A673 (cell line): ENCODE measurements at places on chromosomes 5 and 9.
A peak's percentile ranks its signal among the peaks of the same experiment; 100 is the strongest.

GRCh38 chr5:14164164-14165163 is 21.3 kb downstream of the TRIO start:
- no peak for DNase-seq

- DNase-seq = no peak
Measured at GRCh38 chr5:136020001-136020382, 8.8 kb upstream of the TGFBI start.

- DNase-seq = no peak
Measured at GRCh38 chr5:127754706-127755105, 51.5 kb downstream of the CCDC192 start.

DNA sequence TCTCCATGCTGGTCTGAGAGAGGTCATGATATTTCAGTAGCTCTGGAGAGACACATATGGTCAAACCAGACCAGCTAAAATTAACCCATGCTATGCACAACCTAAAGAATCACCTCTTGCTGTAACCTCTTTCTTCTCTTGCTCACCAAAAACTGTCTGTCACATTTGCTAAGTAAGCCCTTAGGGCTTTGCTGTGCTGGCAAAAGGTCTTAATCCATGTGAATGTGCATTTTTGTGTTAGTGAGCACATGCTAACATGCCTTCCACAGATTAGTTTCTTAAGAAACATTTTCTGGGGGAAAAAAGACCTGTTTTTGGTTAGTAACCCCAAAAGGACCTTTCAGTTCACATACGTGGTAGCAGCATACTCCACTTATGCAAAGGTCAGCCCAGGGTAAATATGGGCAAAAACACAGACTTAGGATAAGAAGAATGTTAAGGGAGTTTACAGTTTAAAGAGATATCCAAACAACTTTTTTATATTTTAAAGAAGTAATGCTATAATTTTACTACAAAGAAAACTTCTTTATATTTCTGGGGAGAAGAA is 124.2 kb upstream of the CCDC152 start:
- no peak for DNase-seq

DNA sequence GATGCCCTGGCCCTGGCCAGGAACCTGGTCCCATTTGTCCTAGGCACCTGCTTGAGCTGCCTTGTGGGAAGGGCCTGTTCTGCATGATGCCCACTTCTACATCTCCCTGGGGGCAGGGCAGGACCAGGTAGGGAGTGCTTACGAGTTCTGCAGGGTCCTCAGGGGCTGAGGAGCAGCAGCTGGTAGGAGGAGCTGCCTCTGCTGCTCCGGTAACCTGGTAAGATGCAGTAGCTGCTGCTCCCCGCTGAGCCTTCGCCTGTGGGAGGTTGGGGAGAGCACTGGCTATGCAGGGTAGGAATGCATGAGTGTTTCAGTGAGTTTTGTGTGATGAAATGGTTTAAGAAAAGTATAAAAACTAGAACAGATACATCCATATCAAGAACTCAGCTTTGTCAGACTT is 13.6 kb downstream of the LRRC8A start:
- DNase-seq = no peak

GRCh38 chr9:92189782-92190535 is 74.7 kb upstream of the SPTLC1 start:
- DNase-seq = no peak

DNA sequence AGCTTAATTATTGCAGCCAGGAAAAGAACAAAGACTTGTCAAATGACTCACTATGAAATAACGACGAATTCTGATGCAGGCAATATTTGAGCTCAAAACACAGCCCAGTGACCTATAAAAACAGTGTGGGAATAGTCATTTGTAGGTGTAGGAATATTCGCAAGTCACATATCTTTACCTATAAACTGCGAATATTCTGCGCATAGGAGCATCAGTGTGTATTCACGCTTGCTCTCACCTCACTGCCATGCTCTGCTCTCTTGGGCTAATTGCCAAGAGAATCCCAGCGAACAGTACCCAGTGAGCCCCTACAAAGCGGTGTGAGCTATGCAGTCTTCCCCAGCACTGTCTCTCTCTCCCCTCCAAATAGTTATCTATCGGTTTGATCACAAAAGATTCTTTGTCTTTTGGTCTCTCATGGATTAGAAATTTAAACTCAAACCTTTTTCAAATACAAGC is 74.2 kb downstream of the ST8SIA4 start:
- DNase-seq = no peak

- DNase-seq = no peak
Measured at GRCh38 chr9:78278177-78278777, 18.6 kb upstream of the PSAT1 start.

GRCh38 chr9:101014566-101014965 is 14.0 kb upstream of the PLPPR1 start:
- no peak for DNase-seq

DNA sequence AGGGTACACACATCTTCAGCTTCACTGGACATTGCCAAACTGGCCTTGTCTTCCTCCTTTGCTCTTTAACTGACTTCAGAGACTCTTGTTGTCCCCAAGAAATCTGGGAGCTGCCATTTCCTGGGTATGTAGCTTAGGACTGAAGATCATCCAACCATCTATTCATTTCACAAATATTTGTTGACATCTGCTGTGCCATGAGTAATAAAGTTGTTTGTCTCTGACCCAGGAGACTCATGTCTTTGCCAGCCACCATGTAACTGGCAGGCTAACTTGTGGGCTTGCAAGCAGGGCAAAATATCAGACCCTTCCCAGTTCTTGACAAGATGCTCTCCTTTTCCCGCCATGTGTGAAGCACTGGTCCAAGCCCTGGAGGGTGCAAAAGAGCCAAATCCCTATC is 17.1 kb upstream of the TOR1B start:
- DNase-seq = no peak

- DNase-seq = no peak
Measured at GRCh38 chr9:112002847-112003457, 106.3 kb downstream of the UGCG start.

- DNase-seq = no peak
Measured at GRCh38 chr9:100911273-100911672, 117.3 kb upstream of the PLPPR1 start.

DNA sequence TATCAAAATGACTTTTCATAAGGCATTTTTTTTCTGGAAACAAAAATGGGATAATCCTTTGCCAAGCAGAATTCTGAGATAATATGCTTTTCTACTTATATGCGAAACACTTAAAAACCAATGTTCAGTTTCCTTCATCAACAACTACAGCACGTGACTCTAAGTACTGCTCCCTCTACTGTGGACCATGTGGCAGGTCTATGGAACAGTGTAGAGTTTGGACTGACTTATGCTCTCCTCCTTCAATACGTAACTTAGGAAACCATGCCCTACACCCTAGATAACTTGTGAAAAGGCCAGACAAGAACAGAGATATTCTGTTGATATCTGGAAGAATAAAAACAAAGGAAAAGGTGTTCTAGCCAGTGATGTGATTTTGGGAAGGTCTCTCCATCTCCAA is 111.3 kb upstream of the GNA14 start:
- no peak for DNase-seq

GRCh38 chr5:106451998-106452397 is 1218.7 kb downstream of the EFNA5 start:
- no peak for DNase-seq

- DNase-seq = no peak
Measured at GRCh38 chr9:93096131-93096802, at the start of gene CARD19. Gene CARD19, plus strand, starts transcription at chr9:93096217. Its CDS starts 129 bp downstream, at chr9:93096346.

- no peak for DNase-seq
Measured at GRCh38 chr5:154901276-154901675, 36.7 kb downstream of the GEMIN5 start.

- peak; percentile 52 for DNase-seq
Measured at GRCh38 chr9:79651251-79651795, 79.6 kb downstream of the TLE4 start.

DNA sequence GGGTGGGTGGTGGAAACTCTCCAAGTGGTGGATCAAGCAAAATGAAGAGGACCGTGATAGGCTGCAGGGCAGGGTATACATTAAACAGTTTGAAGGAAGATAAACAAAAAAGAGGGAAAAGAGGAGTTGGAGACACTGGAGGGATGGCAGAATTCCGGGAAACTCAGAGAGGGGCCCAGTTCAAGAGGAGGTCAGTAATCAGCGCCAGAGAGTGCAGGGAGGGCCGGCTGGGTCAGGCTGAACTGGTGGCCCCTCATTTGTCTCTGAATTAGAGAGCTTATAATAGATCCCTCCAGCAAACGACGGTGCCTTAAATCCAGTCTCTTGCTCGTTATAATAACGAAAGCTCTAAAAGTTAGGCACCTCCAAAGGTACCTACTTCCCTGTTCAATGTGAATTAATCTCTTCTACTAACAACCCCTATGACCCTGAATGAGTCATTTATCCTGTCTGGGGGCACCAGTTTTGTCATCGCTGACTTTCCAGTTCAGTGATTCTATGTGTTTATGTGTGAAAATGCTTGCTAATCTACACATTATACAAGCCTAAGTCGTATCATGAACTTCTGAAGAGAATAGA is 2.4 kb upstream of the ZSWIM6 start:
- DNase-seq = peak; percentile 45

DNA sequence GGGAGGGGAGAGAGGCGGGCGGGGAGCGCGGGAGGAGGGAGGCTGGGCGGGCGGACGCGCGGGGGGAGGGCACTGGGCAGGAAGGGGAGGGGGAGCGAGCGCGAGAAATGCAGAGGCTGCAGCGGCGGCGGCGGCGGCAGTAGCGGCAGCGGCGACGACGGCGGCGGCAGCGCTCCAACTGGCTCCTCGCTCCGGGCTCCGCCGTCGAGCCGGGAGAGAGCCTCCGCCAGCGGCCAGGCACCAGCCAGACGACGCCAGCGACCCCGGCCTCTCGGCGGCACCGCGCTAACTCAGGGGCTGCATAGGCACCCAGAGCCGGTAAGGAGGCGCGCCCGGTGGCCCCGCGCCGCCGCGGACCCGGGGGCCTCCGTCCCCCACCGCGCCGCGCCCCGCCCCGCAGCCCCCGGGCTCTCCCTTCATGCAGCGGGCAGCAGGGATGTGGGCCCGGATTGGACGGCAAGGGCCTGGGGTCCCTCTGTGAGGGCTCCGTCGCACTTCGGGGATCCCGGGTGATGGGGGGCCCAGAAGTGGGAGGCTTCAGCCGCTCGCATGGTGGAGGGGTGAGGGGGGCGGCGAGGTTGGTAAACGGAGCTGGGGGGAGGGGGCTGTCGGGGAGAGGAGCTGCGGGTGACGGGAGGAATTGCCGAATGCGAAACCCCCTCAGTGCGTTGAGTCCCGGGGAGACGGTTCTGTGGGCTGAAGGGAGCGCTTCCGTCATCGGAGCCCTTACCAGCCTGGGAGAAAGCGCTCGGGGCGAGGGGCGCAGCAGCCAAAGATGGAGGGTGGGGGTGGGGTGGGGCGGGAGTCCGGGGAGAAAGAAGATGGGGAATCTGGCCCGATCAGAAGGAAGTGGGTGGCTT is at the start of gene BASP1:
Gene BASP1 (plus strand): TSS at position 139 of the 860 bp plus-strand sequence. CDS start 57,586 bp downstream, outside the sequence.
- DNase-seq = peak; percentile 94

DNA sequence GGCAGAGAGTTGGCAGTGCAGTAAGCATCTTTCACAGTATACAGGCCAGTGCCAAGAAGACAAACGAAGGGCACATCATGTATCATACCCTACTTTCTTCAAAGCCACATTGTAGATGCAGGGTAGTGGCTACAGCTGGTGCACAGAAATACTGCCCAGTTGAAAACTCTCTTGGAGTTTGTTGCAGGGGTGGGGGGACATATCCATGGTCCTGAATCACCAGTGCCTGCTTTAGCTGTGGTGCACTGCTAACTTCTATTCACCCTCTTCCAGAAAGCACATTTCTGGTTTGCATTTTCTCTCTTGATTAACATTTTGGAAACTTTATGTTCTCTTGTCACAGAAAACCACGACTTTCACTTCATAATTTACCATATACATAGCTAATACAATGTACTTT is 196.6 kb downstream of the PAPPA start:
- DNase-seq = no peak

DNA sequence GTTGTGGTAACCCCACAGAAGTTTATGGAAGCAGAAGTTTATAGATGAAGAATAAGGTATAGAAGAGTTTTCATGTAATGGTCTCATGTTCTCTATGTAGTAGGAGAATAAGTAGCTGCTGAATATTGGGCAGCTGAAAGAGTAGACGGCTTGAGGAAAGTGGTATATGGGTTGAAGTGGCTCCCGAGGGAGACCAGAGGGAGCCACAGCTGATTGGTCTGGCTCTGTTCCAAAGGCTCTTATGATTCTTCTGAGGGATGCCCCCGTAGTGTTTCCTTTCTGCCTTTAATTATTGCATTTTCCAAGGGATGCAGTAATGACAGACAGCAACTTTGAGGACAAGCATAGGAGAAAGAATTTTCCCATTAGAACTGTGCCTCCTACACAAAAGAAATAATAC is 30.1 kb upstream of the TENT2 start:
- peak; percentile 81 for DNase-seq

DNA sequence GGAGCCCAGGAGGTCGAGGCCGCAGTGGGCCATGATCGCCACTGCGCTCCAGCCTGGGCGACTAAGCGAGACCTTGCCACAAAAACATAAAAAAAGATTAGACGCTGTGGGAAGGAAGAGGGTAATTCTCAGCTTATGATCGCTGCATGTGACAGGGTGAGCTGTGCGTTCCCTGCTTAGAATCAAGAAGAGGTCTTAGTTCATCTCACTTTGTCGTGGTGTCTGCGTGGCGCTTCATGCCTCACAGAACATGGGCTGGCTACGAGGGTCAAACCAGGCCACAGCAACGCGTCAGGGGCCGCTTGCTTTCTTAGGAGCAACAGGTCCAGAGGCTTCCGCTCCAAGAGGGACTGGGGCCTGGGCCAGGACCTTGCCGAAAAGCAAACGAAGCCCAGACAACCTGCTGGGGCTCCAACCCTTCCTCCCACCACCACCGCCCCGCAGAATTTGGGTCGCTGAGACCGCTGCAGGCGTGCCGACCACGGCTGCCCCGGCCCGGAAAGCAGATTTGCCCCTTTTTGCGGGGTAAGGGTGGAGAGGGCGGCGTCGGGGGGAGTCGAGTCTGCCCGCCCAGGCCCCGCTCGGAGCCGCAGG is 10.0 kb upstream of the GRIN1 start:
- DNase-seq = no peak

- no peak for DNase-seq
Measured at GRCh38 chr5:139705655-139706587, 57.8 kb downstream of the CXXC5 start.

DNA sequence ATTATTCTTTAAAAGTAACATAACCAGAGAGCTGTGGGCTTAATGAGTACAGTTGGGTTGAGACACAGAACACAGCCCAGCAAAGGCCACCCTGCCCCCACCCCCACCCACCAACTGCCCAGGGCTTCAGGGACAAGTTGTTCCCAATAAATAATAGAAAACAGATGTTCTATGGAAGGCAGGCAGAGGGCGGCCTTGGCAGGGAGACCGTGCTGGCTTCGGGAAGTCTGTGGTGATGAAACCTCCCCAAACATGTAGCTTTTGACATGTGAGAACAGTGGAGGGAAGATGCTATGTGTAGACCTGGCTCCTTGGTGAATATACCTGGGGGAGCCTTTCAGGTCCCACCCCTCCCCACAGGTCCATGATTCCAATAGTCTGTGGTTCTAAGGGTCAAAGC is 10.0 kb downstream of the TRAF1 start:
- peak; percentile 46 for DNase-seq

DNA sequence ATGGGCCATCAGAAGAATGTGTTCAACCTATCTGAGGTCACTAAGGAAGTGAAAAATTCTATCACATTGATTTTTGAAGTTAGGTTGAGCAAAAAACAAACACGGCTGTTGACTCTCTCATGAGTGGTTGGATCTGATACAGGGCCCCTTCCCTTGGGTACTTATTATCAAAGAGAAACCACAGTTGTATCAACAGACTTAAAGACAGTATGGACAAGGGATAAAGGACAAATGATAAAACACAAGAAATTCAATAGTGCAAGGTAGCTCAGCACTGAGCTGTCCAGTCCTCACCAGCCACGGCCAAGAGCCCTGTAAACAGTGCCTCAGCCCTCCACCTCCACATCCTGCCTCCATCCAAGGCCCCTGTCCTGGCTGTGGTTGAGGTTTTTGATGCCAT is 86.9 kb downstream of the UBE2QL1 start:
- DNase-seq = no peak
